ENCODE measurements at places on chromosomes 1 and 21.

DNA sequence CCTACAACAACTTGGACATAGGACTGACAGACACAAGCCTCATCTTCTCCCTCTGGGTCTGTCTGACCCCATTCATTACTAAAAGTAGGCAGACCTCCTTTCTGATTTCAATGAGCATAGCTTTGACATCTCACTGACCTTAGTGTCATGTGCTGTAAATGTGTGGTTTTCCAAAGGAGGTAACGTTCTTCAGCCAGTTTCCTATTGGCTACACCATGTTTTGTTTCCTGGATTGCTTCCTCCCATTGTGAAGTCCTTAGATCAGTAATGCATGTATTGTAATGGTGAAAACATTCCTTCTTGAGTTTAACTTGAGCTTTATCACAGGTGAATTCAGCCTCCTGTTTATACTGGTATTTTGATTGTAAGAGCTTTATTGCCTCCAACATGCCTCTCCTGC lies 20.6 kb downstream of the STXBP3 start:
- no peak for DNase-seq

DNA sequence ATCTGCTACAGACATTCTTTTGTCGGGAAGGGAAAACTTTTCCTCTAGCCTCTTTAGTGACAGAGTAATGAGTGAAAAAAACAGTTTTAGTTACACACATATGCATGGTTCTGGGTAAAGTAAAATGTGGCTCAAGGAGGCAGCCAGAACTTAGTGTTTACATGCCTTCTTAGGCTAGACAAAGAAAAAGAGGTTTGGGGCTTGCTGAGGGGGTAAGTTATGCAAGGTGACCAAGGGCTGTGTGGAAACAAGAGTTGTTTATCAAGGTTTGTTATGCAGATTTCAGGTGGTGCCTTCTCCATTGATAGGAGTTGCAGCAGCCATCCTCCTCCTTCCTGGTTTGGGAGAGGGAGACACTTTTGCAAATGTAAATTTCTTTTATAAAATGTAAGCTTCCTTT lies 66.5 kb upstream of the RAB3GAP2 start:
- DNase-seq, result no peak

- peak; percentile 44 for DNase-seq
These were observed 416 bp upstream of the TNFRSF14 start for GRCh38 chr1:2555634-2556276.

- DNase-seq, result no peak
These were observed 141.2 kb downstream of the SLC44A5 start for GRCh38 chr1:75469586-75470173.

- DNase-seq, result no peak
These were observed 21.0 kb downstream of the NKAIN1 start for GRCh38 chr1:31218705-31219104.

DNA sequence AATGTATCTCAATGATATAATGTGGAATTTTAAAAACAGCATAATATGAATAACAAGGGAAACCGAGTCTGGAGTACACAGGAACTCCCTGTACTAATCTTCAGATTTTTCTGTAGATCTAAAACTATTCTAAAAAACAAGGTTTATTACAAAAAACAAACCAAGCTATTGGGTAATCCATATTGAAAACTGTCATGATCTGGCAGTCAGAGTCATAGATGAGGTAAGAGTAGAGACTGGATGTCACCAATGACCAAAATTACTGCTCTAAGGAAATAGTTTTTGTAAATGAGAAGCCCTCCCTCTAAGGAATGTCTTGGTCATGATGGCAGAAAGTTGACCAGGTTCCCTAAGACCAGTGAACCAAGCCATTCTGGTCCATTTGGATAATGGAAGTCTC lies 2.4 kb upstream of the SPOCD1 start:
- DNase-seq, result no peak

- DNase-seq, result no peak
These were observed 70.8 kb downstream of the TIAM1 start for GRCh38 chr21:31273278-31273677.

GRCh38 chr1:92298213-92298572 lies 594 bp downstream of the GLMN start:
- DNase-seq, result no peak

GRCh38 chr1:9942399-9942938 lies 722 bp downstream of the LZIC start:
- no peak for DNase-seq

DNA sequence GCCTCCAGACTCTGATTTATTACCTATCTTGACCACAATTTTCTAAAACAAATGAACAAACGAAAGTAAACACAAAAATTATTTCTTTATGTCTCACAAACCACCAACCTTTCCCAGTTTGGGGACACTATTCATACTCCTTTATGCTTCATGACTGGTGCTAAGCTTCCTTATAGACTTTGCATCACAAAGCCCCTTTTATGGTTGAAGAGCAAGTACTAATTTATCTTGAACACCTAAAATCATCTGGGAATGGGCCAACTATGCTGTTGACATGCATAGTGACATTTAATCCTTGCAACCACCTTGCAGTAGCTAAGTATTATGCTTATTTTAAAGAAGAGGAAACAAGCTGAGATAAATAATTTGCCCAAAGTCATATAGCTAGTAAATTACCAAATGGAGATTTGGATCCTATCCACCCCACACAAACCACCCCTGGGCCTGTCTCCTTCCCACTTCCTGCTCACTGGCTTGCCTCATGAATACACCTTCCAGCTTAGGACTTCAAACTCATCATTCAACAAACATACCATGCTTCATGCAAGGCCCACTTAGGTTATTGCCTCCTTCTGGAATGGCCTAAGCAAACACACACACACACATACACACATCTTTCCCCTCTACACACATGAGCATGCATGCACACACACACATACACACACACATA lies 192.2 kb downstream of the PLPP3 start:
- DNase-seq, result no peak

DNA sequence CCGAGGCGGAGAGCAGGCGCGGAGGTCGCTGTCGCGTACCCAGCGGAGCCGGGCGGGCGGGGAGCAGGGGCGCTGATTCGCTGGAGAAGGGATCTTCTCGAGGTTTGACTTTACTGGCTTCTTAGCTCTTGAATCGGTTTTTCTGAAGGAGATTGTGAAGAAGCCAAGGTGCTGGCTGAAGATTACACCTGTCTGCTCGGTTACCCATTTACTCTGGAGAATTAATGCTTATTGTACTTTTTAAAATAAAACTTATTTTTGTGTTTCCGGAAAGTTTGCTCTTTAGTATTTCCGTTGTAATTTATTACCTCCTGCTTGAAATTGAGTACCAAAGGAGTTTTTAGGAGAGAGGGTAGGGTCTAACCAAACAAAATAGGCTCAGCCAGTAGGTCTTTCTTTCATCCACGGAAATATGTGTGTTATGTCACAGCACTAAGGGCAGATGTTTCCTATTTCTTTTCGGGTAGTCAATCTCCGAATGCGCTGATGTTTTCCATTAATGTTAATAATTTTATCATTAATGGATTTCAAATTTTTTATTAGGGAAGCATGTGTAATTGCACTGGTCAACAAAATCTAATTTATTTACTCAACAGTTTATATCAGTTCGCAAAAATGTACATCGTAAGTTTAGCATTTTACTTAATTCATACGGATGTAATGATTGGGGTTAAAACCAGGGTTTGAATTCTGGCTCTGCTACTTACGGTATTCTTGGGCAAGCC lies 510 bp upstream of the GNG5 start:
- no peak for DNase-seq

GRCh38 chr1:156379420-156380165 lies 10.6 kb downstream of the RHBG start:
- DNase-seq, result no peak

DNA sequence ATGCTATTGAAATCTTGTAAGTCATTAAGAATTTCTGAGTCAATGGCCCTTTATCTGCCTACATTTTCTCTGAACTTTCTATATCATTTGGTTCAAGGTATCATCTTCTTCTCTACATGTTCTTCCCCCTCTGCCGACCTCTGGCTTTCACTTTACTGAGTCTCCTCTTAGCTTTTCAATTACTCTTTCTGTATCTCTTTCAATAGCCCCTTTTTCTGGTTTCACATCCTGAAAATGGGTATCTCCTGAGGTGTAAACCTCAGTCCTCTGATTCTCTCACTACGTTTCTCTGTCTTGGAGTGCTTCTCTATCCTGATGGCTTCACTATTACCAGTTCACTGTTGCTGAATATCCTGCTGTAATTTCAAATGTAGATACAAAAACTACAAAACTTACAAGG lies 98.9 kb downstream of the LYST start:
- no peak for DNase-seq

DNA sequence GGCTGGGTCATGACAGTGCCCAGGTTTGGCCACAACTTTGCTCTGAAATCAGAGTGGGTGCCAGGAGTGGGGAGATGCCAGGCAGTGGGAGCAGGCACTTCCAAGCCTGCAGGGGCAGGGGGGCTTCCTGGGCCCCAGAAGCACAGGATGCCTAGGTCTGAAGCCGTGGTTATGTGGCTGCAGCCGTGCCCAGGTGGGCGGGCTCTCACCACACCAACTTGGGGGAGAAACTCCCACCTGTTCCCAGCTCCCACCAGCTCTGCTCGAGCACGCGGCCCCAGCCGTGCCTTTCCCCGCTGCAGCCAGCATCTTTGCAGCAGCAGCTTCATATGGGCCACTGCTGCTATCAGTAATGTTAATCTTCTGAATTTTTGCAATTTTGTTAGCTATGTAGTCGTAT lies 331.4 kb downstream of the USP25 start:
- DNase-seq, result no peak

DNA sequence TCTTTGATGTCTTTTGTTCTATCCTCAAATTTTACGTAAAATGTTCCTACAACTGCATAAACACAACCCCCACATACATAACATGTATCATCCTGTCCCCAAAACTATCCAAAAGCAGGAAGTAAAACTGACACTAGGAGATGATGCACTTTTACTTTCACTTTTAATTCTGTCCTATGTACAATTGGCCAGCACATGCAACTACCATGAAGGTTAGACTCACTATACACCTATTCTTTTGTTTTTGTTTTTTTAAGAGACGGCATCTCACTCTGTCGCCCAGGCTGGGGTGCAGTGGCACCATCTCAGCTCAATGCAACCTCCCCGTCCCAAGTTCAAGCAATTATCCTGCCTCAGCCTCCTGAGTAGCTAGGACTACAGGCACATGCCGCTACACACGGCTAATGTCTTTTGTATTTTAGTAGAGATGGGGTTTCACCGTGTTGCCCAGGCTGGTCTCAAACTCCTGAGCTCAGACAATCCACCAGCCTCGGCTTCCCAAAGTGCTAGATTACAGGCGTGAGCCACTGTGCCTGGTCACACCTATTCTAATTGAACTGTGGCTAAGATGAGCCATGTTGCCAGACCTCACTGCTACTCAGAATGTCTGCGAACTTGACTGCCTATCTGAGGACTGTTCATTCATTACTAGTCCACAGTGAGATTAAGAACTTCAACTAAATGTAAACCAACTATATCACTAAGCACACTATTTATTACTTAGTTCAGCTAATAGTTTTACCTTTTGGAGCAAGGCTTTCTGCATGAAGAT lies 48.0 kb downstream of the TOR3A start:
- DNase-seq, result no peak

Measured in activated CD4-positive, CD25-positive, alpha-beta regulatory T cell treated with anti-CD3 and anti-CD28 coated beads, Interleukin-2, amount 50 U/mL, for 16 hours (primary cell).